CD4-positive, alpha-beta T cell treated with Interleukin-4 for 1 hour (primary cell): ENCODE measurements at places on chromosomes 16 and 17.

- DNase-seq = no peak
These were observed 53.1 kb downstream of the FOXL1 start for GRCh38 chr16:86631444-86631843.

- no peak for DNase-seq
These were observed 163.7 kb downstream of the MSI2 start for GRCh38 chr17:57419940-57420550.

DNA sequence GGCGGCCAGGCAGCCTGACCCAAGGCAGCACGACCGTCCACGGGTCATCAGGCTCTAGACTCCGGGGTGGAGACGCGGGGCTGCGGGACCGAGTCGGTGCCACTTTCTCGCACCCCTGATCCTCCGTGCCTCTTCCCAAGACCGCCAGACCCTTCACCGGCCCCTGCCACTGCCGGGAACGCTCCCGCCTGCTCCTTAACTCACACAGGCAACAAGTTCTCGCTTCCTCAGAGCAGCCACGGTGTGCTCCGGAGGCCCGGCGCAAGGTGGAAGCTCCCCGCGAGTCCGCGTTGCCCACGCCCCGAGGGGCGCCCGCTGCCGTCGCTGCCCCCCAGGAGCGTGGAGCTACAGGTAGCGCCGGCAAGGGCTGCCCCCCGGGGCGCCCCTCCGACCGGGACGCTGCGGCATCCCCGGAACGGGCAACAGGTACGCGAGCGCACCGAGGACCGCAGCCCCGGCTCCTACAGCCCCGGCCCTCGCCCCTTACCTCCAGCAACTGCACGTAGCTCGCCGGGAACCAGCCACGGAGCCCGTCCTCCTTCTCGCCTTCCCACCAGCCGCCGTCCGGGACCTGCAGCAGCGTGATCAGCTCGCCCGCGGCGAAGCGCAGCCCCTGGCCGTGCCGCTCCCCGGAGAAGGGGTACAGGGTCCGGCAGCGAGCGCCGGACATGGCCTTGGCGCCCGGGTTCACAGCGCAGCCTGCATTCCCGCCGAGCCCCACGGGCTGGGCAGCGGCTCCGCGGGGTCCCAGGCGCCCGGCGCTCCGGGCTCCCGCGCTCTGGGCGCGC, 491 bp downstream of the GAS7 start:
- no peak for DNase-seq

GRCh38 chr17:73952082-73952479, 251.4 kb upstream of the RPL38 start:
- no peak for DNase-seq

- no peak for DNase-seq
These were observed 11.4 kb upstream of the CACNG1 start for GRCh38 chr17:67032985-67033384.

DNA sequence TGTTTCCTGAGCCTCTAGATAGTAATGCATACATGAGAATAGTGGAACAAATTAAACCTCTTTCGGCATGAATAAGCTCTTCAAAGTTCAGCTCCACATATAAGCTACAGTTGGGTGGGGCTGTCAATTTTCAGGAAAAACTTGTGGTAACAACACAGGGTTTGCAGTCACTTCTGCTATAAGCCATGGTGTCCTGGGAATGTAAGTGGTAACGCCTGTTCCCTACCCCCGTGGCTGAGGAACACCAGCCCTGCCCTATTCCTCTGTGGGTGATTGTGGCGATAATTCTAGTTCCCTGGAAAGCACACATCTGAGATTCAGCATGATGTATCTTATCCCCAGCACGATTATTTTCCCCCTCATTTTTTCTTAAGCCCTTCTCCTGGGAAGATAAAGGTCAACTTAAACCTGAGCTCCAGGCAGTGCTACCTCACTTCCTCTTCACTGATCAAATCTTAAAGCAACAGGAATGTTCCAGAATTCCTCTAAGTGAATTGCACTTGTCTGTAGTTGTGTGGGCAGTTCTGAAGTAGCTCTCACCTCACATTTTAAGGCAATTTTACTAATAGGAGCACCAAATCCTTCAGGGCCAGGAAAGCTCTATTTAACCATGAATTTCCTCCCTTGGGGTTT, 500.7 kb upstream of the HSBP1 start:
- DNase-seq = no peak

DNA sequence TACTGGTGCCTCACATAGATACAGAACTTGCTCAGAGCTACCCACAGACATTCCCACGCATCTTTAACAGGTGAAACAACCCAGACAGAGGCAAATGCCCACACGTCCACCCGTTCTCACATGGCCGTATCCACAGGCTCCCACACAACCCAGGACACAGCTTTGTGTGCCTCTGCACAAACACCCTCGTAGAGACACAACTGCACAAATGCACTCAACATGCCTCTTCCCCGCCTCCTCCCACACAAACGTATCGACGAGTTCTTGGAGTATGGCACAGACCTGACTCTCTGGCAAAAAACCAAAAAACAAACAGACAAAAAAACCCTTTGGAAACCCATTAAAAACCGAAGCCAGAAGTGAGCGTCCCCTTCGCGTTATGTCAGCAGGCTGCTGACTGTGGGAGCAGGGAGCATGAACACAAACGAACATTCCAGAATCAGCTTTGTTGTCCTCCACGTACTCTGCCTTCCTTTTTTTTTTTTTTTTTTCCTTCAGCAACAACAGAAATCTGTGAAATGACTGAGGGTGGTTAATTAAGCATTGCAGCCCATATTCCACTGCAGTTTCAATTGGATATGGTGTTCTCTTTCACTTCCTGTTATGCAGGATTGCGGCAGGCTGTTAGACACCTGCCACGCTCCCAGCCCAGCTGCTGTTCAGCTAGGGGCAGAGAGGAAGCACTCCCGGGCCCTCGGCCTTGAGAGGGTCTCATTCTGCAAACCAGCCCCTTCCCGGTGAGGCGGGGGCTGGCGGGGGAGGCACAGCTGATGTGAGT, 313.7 kb downstream of the MAF start:
- peak; percentile 38 for DNase-seq

DNA sequence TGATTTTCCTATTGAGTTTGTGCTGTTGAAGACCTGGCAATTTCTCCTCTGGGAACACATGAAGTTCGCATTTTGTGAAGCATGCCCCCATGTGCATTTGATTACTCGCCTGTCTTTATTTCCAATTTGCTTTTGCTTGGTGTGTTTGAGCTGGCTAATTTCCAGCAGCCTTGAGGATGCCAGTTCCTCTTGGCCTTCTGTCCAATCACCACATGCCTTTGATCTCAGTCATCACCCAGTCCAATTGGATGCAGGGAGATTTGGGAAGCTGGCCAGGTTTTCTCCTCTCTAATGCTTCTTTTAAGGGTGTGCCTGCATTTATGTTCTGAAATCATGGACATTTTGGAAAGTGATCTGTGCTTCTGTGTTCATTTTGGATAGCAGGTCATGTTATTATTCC, 3.8 kb upstream of the TMEM100 start:
- DNase-seq = no peak

DNA sequence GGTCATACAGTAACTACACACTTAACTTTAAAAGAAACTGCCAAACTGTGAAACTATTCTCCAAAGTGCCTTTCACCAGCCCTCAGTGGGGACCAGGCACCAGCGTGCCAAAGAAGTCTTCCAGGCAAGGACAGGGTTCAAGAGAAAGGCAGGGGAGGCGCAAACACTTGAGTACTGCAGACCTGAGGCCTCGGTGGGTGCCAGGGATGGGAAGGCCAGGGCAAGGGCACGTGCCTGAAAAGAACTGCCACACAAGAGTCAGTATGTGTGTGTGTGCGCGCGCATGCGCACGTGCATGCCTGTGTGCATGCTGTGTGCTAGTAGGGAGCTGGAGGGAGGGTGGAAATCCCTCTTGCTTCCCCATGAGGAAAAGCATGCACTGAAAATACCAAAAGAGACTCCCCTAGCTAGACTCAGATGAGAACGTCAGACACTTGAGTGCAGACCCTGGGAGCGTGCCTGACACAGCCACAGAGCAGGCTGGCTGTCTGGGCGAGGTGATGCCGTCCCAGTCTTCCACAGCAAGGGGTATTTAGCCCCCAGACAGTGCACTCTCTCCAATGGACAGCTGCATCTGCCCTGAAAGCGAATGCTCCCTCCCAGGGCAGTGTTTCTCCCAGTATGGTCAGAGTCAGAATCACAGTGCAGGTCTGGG, 40.1 kb upstream of the GSG1L start:
- DNase-seq = no peak

DNA sequence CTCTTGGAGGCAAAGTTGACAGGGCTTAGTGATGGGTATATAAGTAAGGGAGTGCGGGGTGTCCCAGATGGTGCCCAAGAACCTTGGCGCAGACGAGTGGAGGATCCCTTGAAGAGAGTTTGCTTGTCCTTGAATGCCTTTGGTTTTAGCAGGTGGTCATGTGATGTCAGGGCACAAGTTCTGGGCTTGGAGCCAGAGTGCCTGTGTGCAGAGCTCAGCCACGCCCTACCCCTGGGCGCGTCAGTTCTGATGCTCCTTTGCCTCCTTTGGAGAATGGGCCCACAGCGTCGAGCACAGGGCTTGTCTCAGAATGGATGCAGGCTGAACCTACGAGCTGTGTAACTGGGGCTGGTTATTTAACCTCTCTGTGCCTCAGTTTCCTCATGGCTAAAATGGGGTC, 412.2 kb upstream of the EEF2KMT start:
- no peak for DNase-seq

- DNase-seq = no peak
These were observed 10.8 kb downstream of the ARL2BP start for GRCh38 chr16:57255686-57256415.

DNA sequence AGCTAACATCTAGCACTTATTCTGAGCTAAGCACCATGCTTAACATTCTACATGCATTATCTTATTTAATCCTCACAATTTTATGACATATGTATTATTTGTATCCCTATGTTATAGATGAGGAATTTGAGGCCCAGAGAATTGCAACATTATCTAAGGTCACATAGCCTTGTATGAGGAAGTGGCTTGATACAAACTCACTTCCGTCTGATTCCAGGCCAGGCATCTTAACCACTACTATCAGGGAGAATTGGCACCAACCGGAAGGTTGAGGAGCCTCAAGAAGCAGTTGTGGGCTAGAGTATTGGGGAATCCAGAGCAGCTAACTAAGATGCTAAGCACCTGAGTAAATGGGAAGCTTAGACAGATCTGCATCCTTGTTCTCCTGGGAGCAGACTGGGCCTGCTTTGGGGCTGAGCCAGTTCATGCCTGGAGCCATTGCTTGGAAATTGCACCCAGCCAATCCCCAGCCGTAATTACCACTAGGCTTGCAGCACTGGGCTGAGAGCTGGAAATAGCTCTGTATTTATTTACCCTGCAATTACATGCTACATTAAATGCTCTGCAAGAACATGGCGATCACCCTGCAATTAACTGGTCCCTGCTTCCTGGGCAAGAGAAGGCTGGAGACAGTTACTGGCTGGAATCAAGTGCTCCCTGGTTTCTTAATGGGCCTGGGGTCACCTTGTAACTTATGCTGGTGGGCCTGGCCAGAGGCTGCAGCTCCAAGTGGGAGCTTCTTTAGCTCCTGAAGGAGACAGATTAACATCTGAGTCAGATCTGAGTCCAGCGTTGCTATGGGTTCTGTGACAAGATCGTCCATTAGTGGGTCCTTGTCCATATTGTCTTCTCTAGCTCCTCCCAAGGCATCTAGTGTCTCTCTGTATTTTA, 273.1 kb upstream of the CCL2 start:
- no peak for DNase-seq

- DNase-seq = no peak
These were observed 2.3 kb downstream of the TLE7 start for GRCh38 chr16:71439523-71439922.

- DNase-seq = no peak
These were observed 625 bp upstream of the CENPT start for GRCh38 chr16:67848118-67848517.

- DNase-seq = no peak
These were observed 13.3 kb downstream of the CEP112 start for GRCh38 chr17:66178642-66179041.

GRCh38 chr16:22188595-22189442, 17.3 kb upstream of the EEF2K start:
- DNase-seq = peak; percentile 82

- no peak for DNase-seq
These were observed 52.6 kb downstream of the CCDC57 start for GRCh38 chr17:82160075-82160474.

GRCh38 chr16:8986818-8987191, 23.1 kb upstream of the USP7 start:
- no peak for DNase-seq
